ENCODE measurements at places on chromosomes 2 and 18. TPM values are rescaled to one million over a fixed set of nuclear protein-coding genes. Genes with fewer than 3 reads are reported as not detected.

DNA sequence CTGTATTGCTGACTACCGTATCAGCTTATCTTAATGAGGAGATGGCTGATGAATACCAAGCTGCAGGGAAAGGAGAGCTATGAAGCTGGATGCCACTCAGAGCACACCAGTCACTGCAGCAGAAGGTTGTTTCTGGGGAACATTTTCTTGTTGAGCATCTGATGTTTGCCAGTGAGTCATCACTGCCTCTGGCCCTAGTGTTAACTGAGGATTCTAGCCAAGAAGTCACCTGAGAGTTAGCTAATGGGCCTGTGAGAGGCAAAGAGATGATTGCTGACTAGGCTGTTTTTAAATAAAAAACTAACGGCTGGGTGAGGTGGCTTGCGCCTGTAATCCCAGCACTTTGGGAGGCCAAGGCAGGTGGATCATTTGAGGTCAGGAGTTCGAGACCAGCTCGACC lies 37.9 kb downstream of the CCDC150 start:
- no peak for DNase-seq

Gene KIAA2012
- total RNA-seq, result 0.82 TPM

DNA sequence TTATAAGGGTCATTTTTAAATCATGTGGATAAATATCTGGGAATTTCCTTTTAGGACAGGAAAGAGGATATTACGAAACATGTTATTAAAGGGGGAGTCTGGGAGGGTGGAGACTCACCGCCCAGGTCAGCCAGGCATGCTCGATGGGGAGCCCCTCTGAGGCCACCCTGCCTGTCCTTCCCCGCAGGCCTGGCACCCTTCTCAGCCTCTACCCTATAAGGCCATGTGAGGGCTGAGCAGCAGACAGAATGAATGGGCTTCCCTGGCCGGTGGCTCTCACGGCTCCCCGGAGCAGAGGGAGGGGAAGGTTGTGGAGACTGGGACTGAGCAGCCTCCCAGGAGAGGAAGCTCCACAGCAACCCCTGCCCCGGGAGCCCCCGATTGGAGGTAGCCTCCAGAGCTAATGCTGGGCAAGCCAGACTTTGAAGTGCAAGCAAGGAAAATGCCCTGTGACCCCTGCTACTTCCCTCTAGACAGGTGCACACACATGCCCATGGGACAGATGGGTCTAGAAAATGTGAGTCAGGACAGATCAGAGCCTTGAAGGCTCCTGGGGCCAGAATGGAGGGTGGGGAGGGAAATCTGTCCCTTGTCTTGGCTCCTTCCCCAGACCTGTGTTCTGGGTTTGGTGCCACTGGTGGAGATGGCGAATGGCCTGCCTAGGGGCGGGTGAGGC lies 13.2 kb upstream of the ARMC9 start:
- no peak for DNase-seq

Gene RGPD8
- total RNA-seq, result 39.1 TPM

DNA sequence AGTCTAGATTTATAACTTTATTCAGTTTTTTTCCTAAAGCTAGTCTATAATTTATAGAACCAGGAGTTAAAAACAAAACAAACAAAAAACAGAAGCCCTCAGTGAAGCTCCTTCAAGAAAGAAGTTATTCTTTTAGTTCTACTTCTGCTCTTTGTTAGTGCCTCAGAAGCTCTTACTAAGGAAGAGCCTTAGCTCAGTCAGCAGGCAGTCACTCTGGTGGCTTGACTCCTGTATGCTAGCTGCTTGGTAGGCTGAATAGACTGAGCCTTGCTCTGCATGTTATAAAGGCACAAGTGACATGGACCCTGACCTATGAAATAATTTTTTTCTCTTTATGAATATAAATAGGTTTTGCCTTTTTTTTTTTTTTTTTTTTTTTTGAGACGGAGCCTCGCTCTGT lies 24.8 kb downstream of the NCOA1 start:
- DNase-seq, result no peak

Gene GCKR
- total RNA-seq, result 1.6 TPM

- no peak for DNase-seq
Observed at GRCh38 chr2:165105926-165106325, 97.9 kb downstream of the SCN3A start.

GRCh38 chr2:9285385-9285920 lies 78.8 kb downstream of the ASAP2 start:
- no peak for DNase-seq

Gene DSG2
- total RNA-seq, result 3.3 TPM

- no peak for DNase-seq
Observed at GRCh38 chr2:236935083-236935482, 150.6 kb upstream of the COPS8 start.

Gene UGGT1
- 51.8 TPM for total RNA-seq

DNA sequence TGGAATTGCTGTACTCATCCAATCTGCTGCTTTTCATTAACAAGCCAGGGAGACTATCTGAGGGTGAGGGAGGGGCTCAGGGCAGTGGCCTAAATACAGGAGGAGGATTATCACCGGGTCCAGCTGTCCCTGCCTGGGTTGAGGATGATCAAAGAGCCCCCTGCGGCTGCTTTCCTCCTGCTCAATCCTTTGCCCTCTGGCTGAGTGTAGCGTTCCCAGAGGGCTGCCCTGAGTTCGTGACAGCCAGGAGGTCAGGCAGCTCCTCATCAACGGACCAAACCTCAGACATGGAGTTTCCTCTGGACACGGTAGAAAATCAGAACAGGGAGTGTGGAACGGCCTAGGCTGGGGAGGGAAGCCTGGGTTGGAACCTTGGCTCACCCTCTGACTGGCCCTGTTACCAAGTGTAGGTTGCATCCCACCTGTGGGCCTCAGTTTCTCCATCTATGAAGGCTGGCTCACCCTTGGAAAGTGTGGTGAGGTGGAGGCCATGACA lies 23.5 kb downstream of the CIB4 start:
- DNase-seq, result no peak

- DNase-seq, result no peak
Observed at GRCh38 chr2:41718705-41719104, 329.1 kb upstream of the PKDCC start.

- no peak for DNase-seq
Observed at GRCh38 chr2:43408407-43409160, 182.2 kb upstream of the ZFP36L2 start.

GRCh38 chr18:23569299-23570063 lies 16.8 kb downstream of the NPC1 start:
- DNase-seq, result no peak

DNA sequence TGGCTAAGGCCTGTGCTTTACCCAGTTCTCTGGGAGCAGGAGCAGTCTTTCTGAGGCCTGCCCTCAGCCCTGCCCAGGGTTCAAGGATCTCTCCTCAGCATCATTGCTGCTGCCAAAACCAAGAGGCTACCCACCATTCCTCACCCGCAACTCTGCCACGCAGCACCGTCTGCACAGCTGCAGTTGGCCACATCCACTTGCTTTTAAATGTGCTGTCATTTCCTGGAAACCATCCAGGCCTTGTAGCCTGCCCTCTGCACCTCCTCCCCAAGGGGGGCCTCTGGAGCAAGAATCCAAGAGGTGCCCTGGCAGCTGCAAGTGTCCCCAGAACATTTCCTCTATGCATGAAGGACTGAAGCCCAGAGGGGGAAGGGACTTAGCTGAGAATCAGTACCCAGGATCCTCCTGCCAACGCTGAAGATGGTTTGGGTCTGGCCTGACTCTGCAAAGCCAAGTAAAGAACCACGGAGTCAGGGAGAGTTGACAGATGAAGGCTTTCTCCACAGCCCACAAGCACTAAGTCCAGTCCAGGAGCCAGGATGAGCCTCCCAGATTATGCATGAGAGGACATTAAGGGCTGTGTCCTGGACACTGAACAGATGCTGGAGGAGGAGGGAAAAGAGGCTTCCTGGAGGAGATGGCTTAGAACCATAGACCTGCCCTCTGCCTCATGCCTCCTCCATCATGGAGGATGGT lies 14.9 kb downstream of the EMX1 start:
- no peak for DNase-seq

GRCh38 chr2:113720167-113720566 lies 36.3 kb downstream of the SLC35F5 start:
- no peak for DNase-seq

DNA sequence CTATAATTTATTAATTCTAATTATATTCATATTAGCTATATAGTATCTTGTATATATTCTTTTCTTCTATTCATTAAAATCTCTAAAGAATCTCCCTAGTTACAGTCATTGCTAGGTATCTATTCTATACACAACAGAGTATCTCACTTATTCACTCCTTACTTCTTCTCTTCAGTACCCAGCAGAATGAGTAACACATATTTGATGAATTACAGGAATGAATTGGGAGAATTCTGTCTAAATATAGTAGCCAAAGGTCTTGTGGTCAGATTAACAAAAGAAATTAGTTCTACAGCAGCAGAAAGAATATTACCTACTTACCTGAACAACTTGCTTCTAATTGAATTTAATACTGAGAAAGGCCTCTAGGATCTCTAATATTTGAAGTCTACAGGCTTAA lies 758.0 kb upstream of the ZEB2 start:
- no peak for DNase-seq

DNA sequence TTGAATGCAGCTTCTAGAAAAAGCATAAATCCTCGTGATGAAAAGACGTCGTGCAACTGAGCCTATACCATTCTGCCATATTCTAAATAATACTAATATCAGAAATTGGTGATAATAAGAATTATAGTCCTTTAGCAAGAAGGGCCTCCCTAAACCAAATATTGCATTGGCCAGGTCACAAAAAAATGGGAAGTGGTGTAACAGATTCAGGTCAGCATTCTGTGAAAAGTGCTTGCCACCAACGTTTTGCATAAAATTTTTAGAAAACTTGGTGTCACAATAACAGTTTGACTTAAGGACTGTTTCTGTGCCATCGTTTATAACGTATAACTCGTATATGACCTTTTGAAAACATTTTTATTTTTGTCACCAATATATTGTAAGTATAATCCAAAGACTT lies 603.6 kb downstream of the CPS1 start:
- no peak for DNase-seq

- DNase-seq, result no peak
Observed at GRCh38 chr2:6845312-6845711, 20.4 kb downstream of the CMPK2 start.

DNA sequence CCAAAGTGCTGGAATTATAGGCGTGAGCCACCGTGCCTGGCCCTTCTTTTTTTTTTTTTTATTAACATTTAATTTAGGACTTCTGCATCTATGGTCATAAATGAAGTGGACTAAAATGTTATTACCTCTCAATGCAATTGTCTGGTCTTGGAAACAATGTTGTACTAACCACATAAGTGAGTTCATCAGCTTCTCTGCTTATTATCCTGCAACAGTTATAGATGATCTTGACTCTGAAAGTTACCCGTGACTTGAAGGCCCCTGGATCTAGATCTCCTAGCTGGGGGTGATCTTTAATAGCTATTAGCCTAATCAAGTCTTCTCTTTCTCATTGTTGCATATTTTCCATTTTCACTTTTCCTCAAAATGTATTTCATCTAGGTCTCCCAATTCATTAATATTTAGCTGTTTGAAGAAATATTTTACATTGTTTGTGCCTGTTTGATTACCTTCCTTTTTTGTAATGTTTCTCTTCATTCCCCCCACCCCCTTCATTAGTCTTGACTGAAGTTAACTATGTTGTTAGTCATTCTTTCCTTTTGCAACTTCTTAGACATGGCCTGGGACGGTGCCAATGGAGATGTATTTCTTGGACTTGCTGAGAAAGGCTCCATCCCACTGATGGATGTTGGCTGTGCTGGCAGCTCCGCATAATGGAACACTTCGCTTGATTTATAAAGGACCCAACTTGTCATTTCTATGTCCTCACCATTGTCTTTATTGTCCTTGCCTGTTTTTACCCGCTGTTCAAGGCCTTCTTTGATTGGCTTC lies 141.6 kb upstream of the RIOK3 start:
- no peak for DNase-seq

Gene ECEL1
- 2.4 TPM for total RNA-seq

GRCh38 chr2:31889044-31889443 lies 121.8 kb downstream of the MEMO1 start:
- DNase-seq, result no peak
